NCI-H748 treated with DMSO at 0.1 percent for 48 hours (cell line): ENCODE measurements at places on chromosomes 12 and 14.

DNA sequence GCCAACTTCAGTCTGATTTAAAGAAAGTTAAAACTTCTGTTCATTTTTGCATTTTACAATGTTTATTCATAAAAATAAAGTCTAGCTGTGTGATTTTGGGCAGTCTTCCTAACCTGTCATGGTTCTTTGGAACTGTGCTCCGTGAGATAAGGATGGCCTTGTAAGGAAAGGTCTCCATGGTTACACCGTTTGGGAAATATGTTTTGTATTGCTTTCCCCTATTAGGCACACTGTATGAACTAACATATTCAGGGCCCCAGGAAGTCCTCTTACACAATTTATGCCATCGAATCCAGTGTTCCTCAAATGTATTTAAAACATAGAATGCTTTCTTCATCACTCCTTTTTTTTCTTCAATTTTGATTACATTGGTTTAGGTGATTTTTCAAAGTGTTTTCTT is 54.5 kb downstream of the APAF1 start:
- no peak for DNase-seq

- no peak for DNase-seq
Observed at GRCh38 chr12:130954544-130954831, 781 bp downstream of the ADGRD1 start.

GRCh38 chr14:75697386-75697785 is 36.3 kb downstream of the TTLL5 start:
- no peak for DNase-seq

DNA sequence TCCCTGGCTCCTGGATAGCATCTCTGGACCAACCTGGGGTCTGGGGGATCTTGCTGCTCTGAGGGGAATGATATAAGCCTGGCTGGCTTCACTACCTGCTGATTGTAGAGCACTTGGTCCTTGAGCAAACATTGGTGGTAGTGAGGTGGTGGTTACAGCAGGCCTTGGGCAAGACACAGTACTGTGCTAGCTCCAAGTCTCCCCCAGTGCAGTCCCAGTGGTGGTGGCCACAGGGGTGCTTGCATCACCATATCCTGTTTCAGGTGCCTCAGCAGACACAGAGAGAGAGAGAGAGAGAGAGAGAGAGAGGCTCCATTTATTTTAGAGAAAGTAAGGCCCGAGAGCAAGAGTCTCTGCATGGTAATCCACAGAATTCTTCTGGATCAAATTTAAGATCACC is 186.3 kb downstream of the MYRFL start:
- no peak for DNase-seq

GRCh38 chr14:34110531-34110930 is 159.7 kb upstream of the EGLN3 start:
- no peak for DNase-seq

DNA sequence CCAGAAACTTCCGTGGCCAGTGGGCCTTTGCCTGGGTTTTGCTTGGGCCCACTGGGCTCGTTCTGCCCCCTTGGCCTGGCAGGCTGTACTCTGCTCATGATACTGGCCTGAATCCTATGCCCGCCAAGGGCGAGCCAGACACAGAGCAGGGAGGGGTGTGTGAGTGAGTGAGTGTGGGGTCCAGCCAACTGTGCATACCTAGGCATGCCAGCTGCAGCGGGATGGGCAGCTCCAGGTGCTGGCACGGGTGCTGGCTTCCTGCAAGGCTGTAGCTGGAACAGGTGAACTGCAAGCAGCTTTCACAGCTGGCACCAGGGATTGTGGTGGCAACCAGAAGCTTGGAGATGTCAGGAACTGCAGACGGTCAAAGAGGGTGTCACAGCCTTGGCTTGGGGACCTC is 1276.4 kb downstream of the SLC16A7 start:
- DNase-seq = no peak

GRCh38 chr12:117836999-117837736 is 131.6 kb downstream of the KSR2 start:
- peak; percentile 45 for DNase-seq

- DNase-seq = no peak
Observed at GRCh38 chr14:104554608-104555429, 24.7 kb upstream of the C14orf180 start.

- DNase-seq = no peak
Observed at GRCh38 chr14:105450123-105450505, 24.5 kb upstream of the CRIP2 start.

DNA sequence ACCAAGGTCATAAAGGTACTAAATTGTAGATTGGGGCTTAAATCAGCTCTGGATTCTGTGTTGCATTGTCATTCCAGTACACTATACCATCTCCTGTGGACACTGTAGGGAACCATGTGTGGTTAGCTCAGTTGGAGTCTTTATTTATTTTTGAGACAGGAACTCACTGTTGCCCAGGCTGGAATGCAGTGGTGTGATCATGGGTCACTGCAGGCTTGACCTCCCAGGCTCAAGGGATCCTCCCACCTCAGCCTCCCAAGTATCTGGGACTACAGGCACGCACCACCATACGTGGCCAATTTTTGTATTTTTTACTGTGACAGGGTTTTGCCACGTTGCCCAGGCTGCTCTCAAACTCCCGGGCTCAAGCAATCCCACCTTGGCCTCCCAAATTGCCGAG is 6.7 kb downstream of the PAPOLA start:
- no peak for DNase-seq

DNA sequence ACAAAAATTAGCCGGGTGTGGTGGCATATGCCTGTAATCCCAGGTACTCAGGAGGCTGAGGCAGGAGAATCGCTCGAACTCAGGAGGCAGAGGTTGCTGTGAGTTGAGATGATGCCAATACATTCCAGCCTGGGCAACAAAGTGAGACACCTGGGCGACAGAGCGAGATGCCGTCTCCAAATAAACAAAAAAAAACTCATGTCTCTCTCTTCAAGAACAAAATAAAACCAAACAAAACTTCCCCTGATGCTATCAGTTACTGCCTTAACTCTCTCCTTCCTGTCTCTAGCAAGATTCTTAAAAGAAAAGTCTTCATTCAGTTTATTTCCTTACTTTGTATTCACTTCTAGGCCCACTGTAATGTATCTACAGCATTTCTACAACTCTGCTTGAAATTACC is 20.8 kb downstream of the KLHL28 start:
- no peak for DNase-seq

GRCh38 chr12:109612975-109613502 is 39.4 kb downstream of the MVK start:
- no peak for DNase-seq

GRCh38 chr12:14086838-14087237 is 105.4 kb upstream of the GRIN2B start:
- DNase-seq = no peak

DNA sequence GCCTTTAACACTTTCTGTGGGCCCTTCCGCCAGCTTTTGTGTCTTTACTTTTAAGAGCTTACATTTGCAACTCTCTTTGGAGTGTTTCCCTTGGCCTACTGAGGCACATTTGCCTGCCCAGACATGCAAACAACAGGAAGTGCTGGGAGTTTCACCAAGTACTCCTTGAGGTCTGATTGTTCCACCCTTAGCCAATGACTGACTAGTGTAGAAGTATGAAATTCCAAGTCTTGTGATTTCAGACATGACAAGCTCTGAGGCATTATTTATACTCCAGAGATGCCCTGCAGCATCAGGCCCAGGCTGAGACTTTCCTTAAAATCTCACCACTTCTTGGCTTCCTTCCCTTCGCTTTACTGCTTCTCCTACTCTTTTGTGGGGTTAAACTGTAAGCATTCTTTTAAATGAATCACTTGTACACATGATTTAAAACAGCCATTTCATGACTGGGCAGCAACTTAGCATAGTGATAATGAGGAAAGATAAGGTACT is 174.1 kb downstream of the SLC6A15 start:
- DNase-seq = no peak

DNA sequence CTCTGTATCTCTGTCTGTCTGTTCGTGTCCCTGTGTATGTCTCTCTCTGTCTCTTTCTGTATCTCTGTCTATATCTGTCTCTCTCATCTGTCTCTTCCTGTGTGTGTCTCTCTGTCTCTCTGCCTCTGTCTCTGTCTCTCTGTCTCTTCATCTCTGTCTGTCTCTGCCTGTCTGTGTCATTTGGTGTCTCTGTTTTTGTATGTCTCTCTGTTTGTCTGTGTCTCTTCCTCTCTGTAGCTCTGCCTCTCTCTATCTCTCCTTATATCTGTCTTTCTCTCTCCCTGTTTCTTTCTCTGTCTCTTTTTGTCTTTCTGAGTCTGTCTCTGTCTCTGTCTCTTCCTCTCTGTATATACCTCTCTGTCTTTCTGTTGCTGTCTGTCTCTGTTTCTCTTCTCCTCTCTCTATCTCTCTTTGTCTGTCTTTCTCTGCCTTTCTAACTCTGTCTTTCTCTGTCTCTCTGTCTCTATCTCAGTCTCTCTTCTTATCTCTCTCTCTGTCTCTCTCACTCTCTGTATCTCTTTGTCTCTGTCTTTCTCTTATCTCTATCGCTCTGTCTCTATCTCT is 50.2 kb downstream of the TMEM121 start:
- DNase-seq = no peak

DNA sequence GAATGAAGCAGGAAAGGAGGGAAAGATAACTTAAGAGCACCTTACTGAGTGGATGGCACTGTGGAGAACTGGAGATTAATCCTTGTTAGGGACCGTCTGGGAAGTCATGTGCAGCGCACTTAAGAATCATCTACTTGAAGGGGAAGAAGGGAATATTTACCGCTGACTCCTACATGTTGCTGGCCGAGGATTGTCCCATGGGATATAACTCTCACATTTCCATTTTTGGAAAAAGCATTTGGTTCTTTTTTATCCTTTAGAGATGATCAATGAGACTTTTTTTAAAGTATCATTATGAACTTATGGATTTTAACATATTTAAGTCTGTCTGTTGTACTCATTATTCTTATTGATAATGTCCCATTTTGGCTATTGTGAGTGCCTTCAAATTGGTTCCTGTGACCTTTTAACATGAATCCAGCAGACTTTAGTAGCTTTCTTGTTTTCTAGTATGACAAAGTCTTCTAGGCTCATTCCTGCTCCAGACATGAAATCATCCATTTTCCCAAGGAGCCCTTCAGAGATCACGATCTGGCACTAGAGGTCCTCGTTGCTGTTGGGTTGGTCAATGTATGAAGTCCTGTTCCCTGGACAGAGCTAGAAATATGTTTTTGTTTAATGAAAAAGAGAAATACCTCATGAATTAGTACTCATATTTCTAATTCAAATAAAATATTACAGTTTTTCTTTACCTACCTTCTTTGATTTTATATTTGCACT is 20.2 kb upstream of the FAM234B start:
- no peak for DNase-seq

GRCh38 chr12:110270125-110270962 is 10.7 kb upstream of the ATP2A2 start:
- peak; percentile 90 for DNase-seq

GRCh38 chr14:54709444-54709843 is 142.5 kb downstream of the SAMD4A start:
- DNase-seq = no peak

DNA sequence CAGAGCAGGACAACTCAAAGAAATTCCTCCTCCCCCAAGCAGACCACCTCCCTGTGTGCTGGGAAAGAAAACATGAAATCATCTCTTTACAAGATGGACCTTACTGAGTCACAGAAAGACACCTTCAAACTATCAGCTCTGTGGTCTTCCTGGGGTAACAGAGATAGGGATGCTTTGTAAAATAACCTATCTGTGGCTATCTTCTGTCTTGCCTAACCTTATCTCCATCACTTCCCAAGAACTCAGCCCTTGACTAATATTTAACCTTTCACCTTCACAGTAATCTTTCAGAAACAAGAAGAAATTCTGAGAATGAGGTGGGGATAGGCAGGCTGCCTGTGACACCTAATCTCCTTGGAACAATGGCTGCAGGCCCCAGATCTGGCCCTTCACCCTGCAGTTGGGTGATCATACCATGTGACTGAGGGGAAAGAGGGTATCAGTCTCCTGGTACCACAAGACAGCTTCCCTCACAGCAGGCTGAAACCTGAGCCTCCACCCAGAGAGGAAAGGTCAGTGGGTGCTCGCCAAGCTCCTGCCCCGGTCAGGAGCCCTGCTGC is 27.4 kb upstream of the CEBPE start:
- DNase-seq = no peak

DNA sequence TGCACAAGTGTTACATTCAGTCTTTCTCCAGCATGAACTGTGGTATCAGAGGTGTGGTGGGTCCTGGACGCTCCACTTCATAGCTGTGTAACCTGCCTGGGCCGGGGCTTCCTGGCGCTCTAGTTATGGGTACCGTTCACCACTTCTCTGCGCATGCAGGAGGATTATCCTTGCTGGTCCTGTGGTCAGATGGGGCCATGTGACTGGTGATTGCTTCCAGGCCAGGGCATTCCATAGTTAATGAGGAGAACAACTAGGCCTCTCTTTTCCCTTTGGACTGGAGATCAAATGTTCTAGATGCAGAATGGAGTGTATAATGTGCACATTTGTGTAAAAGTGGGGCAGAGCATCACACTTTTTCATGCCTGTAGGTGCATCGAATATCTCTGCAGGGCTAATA is 444.0 kb downstream of the AACS start:
- no peak for DNase-seq

GRCh38 chr14:91835197-91835919 is 32.0 kb downstream of the TC2N start:
- DNase-seq = no peak

DNA sequence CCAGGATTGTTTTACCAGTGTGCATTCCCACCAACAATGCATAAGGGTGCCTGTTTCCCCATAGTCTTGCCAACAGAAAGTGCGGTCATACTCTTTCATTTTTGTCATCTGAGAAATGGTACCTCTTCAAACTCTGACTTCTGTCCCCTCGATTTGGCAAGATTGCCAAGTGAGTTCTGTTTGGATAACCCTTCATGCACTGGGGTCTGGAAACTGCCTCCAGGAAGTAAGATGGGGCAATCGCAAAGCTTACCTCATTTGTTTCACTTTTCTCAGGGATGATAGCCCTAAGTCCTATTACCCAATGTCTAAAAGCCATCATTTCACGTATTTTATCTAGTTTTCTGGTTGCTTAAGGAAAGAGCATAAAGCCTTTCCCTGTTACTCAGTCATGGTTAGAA is 28.6 kb upstream of the NR1H4 start:
- no peak for DNase-seq

GRCh38 chr14:73755434-73756014 is 41.3 kb upstream of the PNMA1 start:
- DNase-seq = no peak

DNA sequence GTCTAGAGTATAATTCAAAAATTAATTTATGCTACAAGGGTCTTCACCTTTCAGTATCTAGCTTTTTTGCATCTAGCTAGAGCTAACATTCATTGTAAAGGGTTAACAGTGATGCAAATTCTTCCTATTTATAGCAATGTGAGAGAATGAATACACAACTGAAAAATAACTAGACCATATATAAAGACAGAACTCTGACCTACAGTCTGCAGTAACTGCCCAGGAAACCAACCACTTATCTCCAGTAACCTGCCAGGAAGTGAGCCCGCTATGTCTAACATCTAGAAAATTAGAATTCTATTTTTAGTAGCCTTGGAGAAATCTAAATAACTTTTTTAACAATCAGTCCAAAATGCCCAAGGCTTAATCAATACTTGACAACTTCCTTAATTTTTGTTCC is 1021.9 kb downstream of the LRFN5 start:
- DNase-seq = no peak

- no peak for DNase-seq
Observed at GRCh38 chr14:92665661-92666110, 82.7 kb downstream of the LGMN start.

- no peak for DNase-seq
Observed at GRCh38 chr14:75399843-75400775, 27.7 kb upstream of the JDP2 start.
